Prostate gland (tissue), 2 donors: ENCODE measurements at places on chromosomes 11 and 22. TPM values are rescaled to one million over a fixed set of nuclear protein-coding genes. Genes with fewer than 3 reads are reported as not detected.

DNA sequence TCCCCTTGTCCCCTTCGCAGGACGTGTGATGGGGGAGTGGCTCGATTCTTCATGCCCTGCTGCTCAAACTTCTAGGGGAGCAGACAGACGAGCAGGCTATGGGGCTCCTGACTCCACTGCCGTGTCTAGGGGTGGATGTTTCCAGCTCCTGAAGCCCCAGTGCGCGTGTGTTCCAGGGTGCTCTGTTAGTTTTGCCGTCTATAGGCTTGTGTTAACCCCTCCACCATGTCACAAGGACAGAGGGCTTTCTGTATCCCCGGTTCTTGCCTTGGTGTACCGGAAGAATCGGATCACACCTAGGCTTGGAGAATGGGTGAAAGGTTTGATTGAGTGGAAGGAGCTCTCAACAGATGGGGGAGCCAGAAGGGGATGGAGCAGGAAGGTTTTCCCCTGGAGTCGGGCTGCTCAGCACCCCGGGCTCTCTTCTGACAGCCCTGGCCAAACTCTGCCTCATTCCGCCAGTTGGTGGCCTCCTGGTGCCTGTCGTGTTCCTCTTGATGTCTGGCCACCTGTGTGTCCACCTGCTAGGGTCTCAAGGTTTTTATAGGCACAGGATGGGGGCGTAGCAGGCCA is 810.7 kb downstream of the BRD1 start:
- no peaks in the 10 kb centered on the region for H3K27me3 ChIP-seq
- no peak overlapping the region for H3K27ac ChIP-seq
- no peak overlapping the region for H3K4me3 ChIP-seq

GRCh38 chr22:27231266-27231665 is 570.3 kb downstream of the MN1 start:
- no peaks in the 10 kb centered on the region for H3K36me3 ChIP-seq
- no peaks in the 10 kb centered on the region for H3K27me3 ChIP-seq
- H3K27ac ChIP-seq = no peak overlapping the region
- H3K4me1 ChIP-seq = no peaks in the 10 kb centered on the region
- no peak overlapping the region for H3K4me3 ChIP-seq

DNA sequence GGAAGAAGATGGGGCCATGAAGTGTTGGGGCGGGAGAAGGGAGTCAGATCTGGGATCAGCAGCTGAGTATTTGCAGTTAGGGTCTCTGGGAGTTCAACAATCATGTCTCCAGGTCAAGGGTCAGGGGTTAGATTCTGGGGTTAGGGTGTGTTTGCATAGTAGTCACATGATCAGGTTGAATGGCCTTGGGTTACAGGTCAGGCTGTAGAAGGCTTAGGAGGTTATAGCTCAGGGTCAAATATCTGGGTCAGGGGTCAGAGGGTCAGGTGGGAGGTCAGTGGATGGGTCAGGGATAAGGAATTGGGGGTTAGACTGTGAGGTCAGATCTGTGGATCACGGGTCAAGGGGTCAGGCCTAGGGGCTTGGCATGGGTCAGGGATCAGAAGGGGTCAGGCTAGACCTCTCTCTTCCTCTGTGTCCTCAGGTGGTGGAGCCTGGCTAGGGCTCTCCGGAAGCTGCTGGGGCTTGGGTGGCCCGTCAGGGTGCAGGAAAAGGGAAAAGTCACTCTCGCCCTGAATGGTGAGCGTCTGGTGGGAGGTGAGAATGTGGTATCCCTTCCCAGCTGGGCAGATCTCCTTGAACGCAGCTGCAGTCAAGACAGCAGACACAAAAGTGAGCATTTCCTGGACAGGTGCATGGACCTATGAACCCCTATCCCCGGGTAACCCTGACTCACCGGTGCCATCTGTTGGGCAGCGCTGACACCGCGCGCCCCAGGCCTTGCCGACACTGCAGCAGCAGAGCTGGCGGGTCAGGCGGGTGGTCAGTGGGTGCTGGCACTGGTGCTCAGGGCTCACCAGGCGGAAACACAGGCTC is 6.4 kb downstream of the LTBP3 start:
- H3K27ac ChIP-seq = no peak overlapping the region
- no peak overlapping the region for H3K4me3 ChIP-seq
- DNase-seq = no peak

- H3K36me3 ChIP-seq = no peaks in the 10 kb centered on the region
- no peak overlapping the region for H3K4me3 ChIP-seq
- no peaks in the 10 kb centered on the region for H3K4me1 ChIP-seq
- H3K27ac ChIP-seq = no peak overlapping the region
Observed at GRCh38 chr22:43886231-43886630, 5.6 kb downstream of the PNPLA5 start.

GRCh38 chr11:76336597-76336996 is 44.3 kb downstream of the THAP12 start:
- H3K27ac ChIP-seq = no peak overlapping the region
- no peak for DNase-seq
- no peaks in the 10 kb centered on the region for H3K36me3 ChIP-seq
- H3K4me1 ChIP-seq = no peaks in the 10 kb centered on the region

RAB3IL1 gene
- 53.0 TPM for total RNA-seq

DNA sequence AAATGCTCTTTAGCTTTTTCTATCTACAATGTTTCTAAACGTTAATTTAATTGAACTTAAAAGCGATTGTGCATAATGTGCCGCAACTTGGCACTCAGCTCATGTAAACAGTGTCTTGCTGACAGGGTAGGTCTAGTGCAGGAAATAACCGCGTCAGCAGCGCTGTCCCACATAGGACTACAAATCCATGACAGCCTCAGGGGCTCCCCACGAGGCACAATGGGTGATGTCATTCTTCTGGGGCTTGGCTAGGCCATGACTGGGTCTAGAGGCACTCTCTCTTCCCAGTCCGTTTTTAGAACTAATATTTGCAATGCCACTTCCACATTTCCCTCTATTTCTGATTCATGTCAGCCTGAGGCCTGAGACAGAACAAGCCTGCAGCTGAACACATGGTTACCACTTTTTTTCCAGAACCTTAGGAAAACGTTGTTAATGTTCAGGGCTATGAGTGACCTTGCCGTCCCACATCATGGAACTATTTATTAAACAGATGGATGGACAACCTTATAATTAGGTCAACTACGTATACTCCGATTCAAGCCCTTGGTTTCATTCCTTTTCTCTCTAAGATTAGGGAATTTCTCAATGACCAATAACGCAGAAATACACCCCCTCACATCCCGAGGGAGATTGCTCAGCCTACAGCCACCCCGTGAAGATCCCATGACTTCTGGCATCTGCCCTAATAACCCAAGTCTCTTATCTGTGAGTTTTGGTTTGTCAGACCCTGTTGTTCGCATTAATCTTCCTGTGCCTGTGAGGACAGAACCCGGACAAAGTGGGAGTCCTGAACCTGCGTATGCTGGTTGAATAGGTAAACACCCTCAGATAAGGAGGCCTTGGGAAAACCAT is 19.4 kb upstream of the SNX32 start:
- no peaks in the 10 kb centered on the region for H3K4me1 ChIP-seq
- no peak overlapping the region for H3K4me3 ChIP-seq
- no peak for DNase-seq
- no peak overlapping the region for H3K27ac ChIP-seq

OR52I1 gene
- not detected for total RNA-seq

DNA sequence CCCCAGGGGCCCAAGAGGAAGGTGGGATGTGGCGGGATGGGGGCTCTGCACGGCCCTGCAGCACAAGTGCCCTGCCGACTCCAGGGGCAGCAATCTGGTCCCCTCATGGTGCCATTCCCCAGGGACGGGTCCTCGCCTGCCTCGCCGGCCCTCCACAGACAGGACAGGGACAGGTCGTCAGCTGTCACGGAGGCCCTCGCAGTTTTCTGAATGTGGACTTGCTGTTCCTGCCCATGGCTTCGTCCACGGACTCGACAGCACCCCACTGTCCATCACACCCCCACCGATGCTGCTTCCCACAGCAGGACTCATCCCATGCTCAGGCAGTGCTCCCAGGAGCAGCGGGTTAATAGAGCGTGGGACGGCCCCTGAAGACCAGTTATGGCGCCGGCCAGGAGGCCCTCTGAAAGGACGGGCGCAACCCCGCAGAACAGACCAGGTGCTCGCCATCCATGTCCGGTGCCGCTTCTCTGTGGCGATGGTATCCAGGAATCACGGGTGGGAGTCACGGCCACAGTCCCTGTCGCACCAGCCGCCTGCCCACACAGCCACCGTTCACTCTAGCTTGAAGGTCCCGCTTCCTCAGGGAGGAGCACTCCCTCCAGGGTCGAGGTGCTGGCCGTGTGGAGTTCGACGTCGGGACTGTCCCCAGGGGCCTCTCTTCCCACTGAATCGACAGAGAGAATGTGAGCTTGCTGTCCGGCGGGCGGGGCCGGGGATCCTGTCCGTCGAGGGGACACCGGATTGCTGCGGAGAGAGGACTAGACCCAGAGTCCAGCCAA is 18.5 kb upstream of the MUC2 start:
- H3K27me3 ChIP-seq = no peaks in the 10 kb centered on the region
- H3K36me3 ChIP-seq = no peaks in the 10 kb centered on the region
- H3K4me1 ChIP-seq = peaks cover 19% of the 10 kb centered on the region
- DNase-seq = no peak
- no peak overlapping the region for H3K4me3 ChIP-seq

CDON gene
- total RNA-seq = 26.9 TPM

GRCh38 chr11:61552108-61552635 is 28.7 kb downstream of the SYT7 start:
- H3K27me3 ChIP-seq = no peaks in the 10 kb centered on the region
- H3K36me3 ChIP-seq = no peaks in the 10 kb centered on the region
- H3K4me1 ChIP-seq = peaks cover 46% of the 10 kb centered on the region
- peak overlapping the region; percentile 93 for H3K27ac ChIP-seq
- no peak overlapping the region for H3K4me3 ChIP-seq

DNA sequence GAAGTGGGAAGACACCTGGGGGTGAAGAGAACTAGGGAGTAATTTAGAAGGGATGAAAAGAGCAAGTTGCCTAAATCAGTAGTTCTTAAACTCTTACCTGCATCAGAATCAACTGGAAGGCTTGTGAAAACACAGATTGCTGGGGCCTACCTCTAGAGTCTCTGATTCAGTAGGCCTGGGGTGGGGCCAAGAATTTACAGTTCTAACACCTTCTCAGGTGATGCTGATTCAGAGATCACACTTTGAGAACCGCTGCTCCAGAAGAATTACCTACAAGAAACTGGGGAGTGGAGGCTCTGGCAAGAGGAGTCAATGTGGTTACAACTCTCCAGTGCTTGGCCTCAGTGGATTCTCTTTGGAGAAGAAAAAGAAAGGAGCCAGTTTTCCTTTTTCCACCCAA is 128.7 kb downstream of the C11orf58 start:
- H3K4me1 ChIP-seq = no peaks in the 10 kb centered on the region
- H3K36me3 ChIP-seq = no peaks in the 10 kb centered on the region
- no peak for DNase-seq
- H3K27ac ChIP-seq = no peak overlapping the region
- no peaks in the 10 kb centered on the region for H3K27me3 ChIP-seq

DNA sequence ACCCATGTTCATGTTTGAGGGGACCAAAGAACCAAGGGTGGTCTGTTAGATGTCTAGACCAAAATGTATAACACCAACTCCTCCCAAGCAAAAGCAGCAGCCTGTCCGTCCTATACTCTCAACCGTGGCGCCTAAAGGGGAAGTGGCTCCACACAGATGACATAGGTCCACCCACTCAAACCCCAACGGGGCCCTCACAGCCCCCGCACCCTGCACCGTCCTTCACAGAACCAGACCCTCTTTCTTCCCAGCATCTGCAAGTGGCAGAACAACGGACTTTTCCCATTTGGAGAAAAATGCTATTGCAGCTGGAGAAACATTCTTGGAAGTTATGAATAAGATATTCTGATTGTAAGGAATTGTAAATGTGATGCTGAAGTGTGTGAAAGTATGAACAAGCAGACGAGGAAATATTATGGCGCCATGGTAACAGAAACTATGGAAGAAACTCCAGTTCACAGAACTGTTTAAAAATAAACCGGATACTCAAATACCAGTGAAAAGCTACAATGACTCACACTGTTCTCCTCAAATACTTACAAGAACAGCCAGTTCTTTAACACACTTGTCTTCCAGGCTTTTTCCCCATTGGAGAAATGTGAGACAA is 76.5 kb upstream of the ARFGAP3 start:
- peak overlapping the region; percentile 82 for H3K27ac ChIP-seq
- H3K27me3 ChIP-seq = no peaks in the 10 kb centered on the region
- H3K4me3 ChIP-seq = no peak overlapping the region
- peak; percentile 40 for DNase-seq
- peaks cover 55% of the 10 kb centered on the region for H3K4me1 ChIP-seq

DNA sequence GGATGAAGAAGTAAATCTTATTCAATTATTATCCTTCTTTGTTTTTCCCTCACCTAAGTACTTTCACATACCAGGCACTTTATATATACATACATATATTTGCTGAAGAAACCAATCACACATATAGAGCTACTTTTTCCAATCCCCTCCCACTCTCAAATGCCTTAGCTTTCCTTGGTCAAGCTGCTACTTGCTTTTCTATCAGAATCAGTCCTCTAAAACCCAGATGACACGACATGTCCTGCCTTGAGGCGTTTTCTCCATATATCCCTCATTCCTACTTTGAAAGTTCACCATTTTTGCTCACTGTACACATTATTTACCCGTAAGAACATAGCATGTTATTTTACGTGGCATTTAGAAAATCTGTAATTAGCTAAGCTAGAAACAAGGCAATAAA is 5.4 kb downstream of the RAB38 start:
- H3K36me3 ChIP-seq = no peaks in the 10 kb centered on the region
- no peaks in the 10 kb centered on the region for H3K4me1 ChIP-seq
- no peak overlapping the region for H3K4me3 ChIP-seq

- no peaks in the 10 kb centered on the region for H3K27me3 ChIP-seq
- no peaks in the 10 kb centered on the region for H3K36me3 ChIP-seq
- no peak overlapping the region for H3K4me3 ChIP-seq
- H3K27ac ChIP-seq = no peak overlapping the region
- DNase-seq = no peak
Observed at GRCh38 chr11:87353771-87354345, 316.1 kb downstream of the TMEM135 start.

- DNase-seq = no peak
- H3K4me3 ChIP-seq = no peak overlapping the region
Observed at GRCh38 chr11:104892723-104893511, 5.3 kb downstream of the CASP12 start.

DNA sequence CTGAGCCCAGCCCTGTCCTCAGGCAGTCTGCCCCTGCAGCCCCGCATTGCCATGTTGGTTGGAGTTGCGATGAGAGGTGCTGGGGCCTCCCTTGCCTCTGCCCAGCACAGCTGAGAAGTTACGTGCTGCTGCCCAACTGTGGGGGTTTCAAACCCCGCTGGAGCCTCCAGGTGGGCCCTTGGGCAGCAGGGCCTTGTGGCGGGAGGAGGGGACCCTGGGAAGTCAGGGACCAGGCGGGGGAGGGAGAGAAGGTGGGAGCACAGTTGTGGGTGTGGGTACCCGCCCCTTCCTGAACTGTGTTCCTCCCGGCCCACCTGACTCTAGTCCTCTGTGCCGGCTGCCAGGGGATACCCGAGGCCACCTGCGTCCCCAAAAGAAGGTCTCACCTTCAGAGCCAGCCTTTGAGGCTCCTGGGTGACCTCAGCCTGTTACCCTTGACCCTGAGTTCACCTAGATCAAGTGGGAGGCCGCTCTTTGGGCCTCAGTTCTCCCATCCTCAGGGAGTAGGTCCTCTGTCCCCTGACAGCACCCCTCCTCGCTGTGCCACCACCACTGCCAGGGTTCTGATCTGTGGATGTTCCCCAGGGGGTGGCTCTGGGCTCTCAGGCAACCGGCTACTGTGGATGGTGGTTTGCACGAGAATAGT is 7.7 kb upstream of the CCDC188 start:
- H3K27ac ChIP-seq = no peak overlapping the region
- H3K4me1 ChIP-seq = no peaks in the 10 kb centered on the region
- no peaks in the 10 kb centered on the region for H3K36me3 ChIP-seq
- no peaks in the 10 kb centered on the region for H3K27me3 ChIP-seq
- no peak for DNase-seq

- no peaks in the 10 kb centered on the region for H3K27me3 ChIP-seq
- H3K36me3 ChIP-seq = no peaks in the 10 kb centered on the region
- no peaks in the 10 kb centered on the region for H3K4me1 ChIP-seq
- no peak overlapping the region for H3K4me3 ChIP-seq
- no peak overlapping the region for H3K27ac ChIP-seq
Observed at GRCh38 chr11:35734669-35735410, 72.3 kb downstream of the TRIM44 start.

LMO2 gene
- total RNA-seq = 25.0 TPM

ZC3H12C gene
- 6.5 TPM for total RNA-seq
